Activated CD4-positive, alpha-beta T cell treated with anti-CD3 and anti-CD28 coated beads, Interleukin-2, amount 50 U/mL, for 24 hours (primary cell): ENCODE measurements at places on chromosomes 16 and 17.
A peak's percentile ranks its signal among the peaks of the same experiment; 100 is the strongest.

- no peak for DNase-seq
These were observed 43.5 kb downstream of the GINS3 start for GRCh38 chr16:58435779-58436178.

GRCh38 chr16:85074225-85074914 lies 37.9 kb downstream of the CIBAR2 start:
- DNase-seq: no peak

- no peak for DNase-seq
These were observed 75.2 kb downstream of the CCDC182 start for GRCh38 chr17:57669671-57670529.

- DNase-seq: no peak
These were observed 131.7 kb upstream of the SOX9 start for GRCh38 chr17:71989117-71989516.

DNA sequence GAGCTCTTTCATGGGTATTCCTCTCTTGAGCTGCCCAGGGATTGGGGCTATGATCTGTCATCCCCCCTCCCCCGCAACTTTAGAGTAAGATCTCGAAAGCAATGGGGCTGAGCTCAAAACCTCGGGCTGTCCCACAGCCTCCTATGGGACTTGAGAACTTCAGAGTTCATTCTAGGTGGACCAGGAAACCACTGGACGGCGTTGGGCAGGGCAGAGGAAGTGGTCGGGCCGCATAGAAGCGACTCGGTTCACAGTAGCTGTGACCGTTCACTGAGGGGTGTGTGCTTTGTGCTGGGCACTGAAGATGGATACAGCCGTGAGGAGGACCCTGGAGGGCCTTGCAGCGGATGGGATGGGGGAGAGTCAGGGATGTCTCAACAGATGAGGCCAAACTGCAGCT lies 292.0 kb downstream of the CPPED1 start:
- DNase-seq: no peak

DNA sequence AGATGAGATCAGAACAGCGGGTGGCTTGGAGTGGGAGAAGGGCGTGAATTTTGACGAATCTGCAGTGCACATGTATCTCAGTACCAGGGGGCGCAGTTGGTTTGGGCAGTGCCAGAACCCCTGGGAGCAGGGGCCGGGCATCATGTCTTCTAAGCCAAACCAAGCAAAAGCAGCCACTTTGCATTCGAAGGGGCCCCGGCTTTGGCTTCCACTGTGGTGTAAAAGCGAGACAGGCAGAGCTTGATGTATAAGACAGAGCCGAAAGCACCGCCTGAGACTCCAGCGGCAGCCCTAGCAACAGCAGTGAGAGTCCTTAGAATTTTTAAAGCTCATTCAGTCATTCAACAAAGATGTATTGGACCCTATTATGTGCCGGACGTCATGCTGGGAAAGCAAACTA lies 3.8 kb upstream of the XYLT1 start:
- no peak for DNase-seq

- DNase-seq: no peak
These were observed 6.5 kb downstream of the NXN start for GRCh38 chr17:973053-973452.

GRCh38 chr16:69932691-69933392 lies 18.3 kb upstream of the CLEC18A start:
- DNase-seq: no peak

DNA sequence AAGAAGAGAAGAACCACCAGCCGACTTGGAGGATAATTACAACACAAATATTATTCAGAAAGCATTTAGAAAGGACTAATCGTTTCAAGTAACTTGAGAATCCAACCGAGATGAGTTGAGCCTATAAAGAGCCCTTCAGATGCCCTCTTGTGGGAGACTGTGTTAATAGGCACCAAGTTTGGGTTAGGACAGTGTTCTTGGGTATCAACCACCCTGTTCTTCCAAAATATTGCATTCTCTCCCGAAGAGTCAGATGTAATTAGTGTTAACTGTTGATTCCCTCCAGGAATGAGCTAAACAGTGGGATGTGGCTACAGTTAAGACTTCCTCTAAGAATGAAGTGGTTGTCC lies 87.8 kb upstream of the NOL11 start:
- no peak for DNase-seq

- DNase-seq: no peak
These were observed 13.7 kb downstream of the BLMH start for GRCh38 chr17:30278032-30278431.

- no peak for DNase-seq
These were observed 219.7 kb upstream of the CDH5 start for GRCh38 chr16:66146798-66147197.

DNA sequence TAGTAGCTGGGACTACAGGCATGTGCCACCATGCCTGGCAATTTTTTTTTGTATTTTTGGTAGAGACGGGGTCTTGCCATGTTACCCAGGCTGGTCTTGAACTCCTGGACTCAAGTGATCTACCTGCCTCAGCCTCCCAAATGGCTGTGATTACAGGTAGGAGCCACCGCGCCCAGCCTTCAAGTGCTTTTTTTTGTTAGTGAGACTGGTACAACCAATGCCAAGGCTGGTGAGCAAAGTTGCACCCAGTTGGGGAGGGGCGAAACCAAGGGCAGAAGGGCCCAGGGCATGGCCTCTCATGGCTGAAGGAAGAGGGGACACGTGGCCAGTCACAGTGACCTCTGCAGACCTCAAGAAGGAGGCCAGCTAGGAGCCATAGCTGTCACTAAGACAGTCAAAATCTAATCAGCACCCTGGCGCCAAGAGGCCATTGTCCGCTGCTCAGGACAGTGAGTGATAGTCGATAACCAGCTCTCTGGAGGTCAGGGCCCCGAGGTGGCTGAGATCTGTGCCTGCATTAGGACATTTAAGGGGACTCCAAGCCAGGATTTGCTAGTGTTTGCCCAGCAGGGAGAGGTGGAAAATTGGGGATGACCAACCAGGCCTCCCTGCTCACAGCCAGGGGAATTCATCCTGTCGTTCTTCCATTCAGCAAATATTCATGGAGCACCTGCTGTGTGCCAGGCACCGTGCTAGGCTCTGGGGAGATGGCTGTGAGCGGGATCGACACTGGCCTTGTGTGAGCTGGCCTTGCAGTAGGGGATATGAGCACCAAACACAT lies 10.2 kb downstream of the IL4R start:
- no peak for DNase-seq

DNA sequence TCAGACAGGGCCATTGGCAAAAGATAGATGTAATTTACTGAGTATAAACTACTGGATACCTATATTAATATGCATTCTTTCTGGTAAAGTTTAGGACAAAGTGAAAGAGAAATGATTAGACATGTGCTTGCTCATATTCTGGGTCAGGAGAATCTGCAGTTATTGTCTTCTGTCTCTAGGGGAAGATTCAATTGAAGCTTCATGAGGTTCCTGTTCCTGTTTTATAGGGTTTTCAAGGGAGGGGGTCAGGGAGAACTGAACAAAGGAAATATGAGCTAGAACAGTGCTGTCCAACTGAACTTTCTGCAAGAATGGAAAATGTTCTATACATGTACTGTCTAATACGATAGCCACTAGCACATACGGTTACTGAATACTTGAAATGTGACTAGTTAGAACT lies 59.3 kb upstream of the CORO6 start:
- DNase-seq: no peak

GRCh38 chr16:71404364-71404763 lies 37.5 kb downstream of the TLE7 start:
- DNase-seq: no peak

- no peak for DNase-seq
These were observed 11.1 kb upstream of the TFAP4 start for GRCh38 chr16:4283939-4284338.

GRCh38 chr17:61490540-61490975 lies 38.3 kb downstream of the TBX4 start:
- no peak for DNase-seq

GRCh38 chr16:2190002-2190658 lies 6.3 kb downstream of the CASKIN1 start:
- no peak for DNase-seq

DNA sequence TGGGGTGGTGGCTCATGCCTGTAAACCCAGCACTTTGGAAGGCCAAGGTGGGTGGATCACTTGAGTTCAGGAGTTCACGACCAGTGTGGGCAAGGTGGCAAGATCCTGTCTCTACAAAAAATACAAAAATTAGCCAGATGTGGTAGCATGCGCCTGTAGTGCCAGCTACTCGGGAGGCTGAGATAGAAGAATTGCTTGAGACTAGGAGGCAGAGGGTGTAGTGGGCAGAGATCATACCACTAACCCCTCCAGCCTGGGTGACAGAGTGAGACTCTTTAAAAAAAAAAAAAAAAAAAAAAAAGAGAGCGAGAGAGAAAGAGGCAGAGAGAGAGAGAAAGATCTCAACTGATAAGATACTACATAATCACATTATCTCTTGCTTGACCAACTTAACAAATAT lies 45.9 kb downstream of the KANSL1 start:
- DNase-seq: no peak

GRCh38 chr17:66281661-66282369 lies 20.6 kb upstream of the PRKCA start:
- DNase-seq: no peak

DNA sequence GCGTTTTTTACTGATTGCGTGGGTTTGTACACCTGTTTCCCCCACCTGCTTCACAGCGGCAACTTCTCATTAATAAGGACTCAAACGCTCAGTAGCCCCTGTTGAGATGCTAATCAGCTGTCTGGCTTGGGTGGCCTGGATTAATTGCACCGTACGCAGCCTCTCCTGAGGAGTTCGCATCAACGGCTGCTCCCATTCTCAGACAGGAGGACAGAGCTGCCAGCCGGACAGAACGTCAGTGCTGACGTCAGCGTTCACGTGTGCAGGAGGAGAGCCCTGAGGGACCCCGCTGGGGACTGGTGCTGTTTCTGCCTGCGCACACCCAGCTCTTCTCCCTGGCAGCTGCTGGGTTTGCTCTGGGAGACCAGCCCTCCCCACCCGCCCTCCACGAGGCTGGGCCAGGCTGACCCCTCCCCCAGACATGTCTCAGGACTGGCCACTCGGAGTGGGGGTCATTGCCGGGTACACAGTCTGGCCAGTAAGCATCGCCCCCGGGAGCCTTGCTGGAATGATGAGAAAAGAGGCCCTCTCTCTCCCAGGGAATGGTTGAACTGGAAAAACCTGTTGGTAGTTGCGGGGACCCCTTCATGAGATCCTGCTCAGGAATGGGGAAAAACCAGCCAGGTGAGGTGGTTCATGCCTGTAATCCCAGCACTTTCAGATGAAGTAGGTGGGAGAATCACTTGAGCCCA lies 5.7 kb upstream of the BANP start:
- no peak for DNase-seq

DNA sequence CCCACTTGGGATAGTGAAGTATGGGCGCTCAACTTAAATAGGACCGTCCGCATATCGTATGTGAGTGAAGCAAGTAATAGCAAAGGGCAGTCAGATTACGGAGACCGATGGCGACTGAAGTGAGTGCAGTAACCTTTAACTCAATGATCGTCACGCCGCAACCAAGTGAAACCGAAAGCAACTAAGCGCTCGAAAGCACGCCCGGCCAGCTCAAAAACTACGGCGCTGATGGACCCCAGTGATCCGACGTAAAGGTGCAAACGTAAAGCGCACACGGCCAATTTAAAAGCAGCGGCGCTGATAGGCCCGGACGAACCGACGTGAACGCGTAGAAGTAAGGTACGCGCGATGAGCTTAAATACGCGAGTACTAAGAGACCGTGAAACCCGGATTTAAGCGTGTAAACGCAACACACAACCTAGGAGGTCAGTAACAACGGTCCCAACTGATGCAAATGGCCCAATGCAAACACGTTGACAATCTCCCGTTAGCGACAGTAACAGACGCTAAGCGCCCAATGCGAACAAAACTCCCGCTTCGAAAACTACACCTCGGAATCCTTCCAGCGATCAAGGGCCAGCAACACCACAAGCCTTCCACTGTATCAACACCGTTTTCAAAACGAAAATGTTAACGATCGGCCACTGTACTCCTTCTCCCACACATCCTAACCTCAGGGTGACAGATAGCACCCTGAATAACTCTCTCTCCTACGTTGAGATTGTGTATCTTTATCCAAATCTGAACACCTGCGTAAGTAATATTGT lies 37.9 kb upstream of the ARL4D start:
- peak; percentile 94 for DNase-seq

- DNase-seq: no peak
These were observed 10.4 kb downstream of the CHD9NB start for GRCh38 chr16:53042235-53042701.

GRCh38 chr16:76942089-76942488 lies 248.9 kb upstream of the MON1B start:
- DNase-seq: no peak
